ENCODE measurements at places on chromosomes 4 and X.

- no peak for DNase-seq
These were observed 44.5 kb upstream of the BTC start for GRCh38 chr4:74838746-74839370.

DNA sequence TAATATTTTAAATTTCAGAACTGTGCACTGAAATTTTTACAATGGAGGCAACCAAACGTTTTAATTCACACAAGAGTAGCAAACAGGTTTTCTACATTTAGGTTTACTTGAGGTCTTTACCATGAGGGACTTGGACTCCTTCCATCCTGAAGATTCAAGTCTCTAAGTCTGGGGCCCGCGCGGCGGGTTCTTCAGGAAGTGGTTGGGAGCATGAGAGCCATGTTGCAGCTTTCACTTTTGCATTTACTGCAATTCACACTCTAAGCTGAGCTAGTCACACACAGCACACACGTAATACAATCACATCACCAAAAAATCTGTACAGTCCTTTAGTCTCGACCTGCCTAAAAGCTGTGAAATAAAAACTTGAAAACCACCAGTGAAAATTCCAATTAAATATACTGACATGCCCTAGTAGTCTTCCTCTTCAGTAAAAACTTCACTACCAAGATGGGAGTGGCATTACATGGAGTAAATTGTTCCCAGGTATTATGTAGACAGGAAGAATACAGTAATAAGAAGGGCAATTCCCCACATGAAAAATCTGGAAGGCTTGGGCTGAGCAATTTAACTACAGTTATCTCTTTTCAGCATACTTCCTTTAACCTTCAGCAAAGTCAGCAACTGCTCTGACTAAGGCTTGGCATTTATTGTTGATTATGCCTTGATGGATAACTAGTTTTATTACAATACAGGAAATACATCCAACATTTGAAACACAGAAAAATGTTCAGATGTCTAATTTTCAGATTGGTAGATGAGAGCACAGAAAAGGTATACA is 571.1 kb upstream of the DIPK2B start:
- DNase-seq = peak; percentile 1

- no peak for DNase-seq
These were observed 101.8 kb downstream of the AGTR2 start for GRCh38 chrX:116272322-116272721.

GRCh38 chr4:42371305-42372252 is 25.7 kb upstream of the SHISA3 start:
- DNase-seq = no peak
